ENCODE measurements at places on chromosomes 5 and 9.

DNA sequence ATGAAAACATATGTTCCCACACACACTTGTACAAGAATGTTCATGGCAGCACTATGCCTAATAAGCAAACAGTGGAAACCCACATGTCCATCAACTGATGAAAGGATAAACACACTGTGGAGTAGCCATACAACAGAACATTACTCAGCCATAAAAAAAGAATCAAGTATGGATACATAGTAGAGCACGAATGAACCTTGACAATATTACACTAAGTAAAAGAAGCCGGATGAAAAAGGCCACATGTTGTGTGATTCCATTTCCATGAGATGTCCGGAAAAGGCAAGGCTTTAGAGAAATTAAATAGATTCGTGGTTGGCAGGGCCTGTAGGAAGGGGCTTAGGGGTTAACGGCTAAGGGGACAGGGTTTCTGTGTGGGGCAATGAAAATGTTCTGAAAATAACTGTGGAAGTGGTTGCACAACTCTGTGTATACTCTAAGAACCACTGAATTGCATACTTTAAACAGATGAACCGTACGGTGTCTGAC lies 51.4 kb downstream of the COL23A1 start:
- DNase-seq = no peak

- no peak for DNase-seq
Measured at GRCh38 chr5:173565491-173566072, 50.9 kb downstream of the BOD1 start.

DNA sequence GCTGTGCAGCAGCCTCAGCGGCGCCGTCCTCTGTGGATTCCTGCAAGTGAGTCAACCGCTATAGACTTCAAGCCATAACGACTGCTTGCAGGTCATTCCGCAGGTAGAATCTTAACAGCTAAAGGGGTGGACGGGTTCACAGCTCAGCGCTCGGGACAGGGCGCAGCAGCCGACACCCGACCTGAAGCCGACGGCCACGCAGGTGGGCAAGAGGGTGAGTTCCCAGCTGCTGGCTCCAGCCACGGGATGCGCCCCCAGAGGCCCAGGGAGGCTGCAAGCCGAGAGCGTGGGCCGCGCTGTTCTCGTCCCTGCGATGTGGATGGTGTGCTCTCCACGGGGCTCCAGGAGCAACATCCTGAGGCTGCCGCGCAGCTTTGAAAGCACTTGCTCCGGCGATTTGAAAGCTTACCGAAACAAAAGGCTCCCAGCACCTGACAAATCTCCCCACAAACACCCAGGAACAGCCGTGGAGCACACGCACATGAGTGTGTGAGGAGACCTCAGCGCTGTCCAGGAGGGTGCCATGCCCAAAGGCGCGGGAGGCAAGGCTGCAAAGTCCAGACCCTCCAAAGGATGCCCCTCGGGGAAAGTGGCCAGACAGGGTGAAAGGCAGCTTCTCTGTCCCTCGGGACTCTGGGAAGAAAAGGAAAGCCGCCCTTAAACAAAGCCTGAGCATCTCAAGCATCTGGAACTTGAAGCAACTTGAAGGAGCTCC lies 48.7 kb downstream of the EXD3 start:
- DNase-seq = no peak

DNA sequence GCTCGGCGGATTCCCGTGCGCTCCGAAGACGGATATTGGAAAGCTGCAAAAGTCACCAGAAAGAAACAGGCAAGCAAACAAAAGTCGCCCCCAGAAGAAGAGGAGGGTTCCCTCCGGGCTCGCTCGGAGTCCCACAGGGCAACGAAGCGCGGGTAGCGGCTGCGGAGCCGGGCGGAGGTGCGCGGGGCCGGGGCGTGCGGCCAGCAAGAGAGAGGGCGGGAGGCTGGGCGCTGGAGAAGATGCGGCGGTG lies at the start of gene FBN2:
FBN2 (minus strand) TSS at position 246 of the 250 bp plus-strand sequence. CDS start 642 bp downstream, outside the sequence.
- DNase-seq = no peak

GRCh38 chr9:137070906-137071275 lies 534 bp upstream of the SAPCD2 start:
- no peak for DNase-seq

DNA sequence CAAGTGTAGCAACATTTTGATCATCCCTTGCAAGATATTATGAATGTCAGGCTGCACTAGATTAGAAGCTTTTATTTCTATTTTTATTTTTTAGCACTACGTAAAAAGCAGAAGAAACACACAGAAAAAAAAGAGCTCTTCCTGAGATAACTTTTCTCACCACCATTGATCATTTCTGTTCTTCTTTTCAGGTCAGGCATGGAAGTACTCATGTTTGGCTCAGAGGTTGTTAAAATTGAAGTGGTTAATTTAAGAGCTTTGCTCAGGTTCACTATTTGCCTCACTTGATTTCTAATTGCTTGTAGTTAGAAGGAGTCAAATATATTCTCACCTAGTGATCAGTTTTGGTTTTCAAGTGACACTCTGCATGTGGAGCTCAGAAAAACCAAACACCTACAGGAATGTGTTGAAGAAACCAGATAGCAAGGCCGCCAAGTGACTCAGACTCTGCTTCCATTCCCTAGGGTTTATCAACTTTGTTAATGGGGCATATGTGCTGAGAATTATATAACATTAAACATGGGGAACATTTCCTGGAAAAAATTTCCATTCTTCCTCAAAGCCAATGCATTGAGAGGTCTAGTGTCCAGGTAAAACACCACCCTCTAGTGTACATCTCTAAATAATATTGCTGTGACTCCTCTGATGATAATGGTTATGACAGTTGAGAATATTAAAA lies 679.8 kb downstream of the CETN3 start:
- DNase-seq = no peak

DNA sequence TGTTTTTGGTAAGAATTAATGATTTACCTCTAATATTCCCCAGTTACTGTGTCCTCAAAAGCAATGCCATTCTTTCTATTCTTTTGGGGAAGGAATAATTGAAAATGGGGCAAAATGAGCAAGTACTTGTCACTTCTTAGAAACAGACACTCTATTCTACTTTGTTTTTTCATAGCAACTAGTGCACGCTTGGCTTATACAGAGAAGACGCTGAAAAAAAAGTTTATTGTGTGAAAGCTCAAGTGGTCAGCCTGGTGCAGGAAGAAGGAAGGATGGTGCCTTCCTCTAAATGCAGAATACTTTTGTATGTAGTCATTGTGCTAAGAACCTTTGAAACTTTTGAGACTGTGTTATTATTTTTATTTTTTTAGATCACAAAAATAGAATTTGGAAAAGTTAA lies 29.6 kb downstream of the ANKDD1B start:
- no peak for DNase-seq

DNA sequence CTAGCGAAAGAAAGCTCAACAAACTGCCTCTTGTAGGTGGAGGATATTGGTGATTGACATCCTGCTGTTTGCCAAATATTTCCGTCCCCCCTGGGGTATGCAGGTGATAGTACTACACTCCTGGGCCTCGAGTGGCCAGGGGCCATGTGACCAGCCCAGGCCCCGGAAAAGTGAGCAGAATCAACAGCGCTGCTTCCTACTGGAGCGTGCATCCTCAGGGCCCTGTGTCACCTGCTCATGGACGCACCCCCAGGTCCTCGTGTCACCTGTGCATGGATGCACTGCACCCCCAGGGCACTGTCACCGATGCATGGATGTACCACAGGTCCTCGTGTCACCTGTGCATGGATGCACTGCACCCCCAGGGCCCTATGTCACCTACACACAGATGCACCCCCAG lies 43.8 kb downstream of the ADAMTS16 start:
- DNase-seq = no peak

DNA sequence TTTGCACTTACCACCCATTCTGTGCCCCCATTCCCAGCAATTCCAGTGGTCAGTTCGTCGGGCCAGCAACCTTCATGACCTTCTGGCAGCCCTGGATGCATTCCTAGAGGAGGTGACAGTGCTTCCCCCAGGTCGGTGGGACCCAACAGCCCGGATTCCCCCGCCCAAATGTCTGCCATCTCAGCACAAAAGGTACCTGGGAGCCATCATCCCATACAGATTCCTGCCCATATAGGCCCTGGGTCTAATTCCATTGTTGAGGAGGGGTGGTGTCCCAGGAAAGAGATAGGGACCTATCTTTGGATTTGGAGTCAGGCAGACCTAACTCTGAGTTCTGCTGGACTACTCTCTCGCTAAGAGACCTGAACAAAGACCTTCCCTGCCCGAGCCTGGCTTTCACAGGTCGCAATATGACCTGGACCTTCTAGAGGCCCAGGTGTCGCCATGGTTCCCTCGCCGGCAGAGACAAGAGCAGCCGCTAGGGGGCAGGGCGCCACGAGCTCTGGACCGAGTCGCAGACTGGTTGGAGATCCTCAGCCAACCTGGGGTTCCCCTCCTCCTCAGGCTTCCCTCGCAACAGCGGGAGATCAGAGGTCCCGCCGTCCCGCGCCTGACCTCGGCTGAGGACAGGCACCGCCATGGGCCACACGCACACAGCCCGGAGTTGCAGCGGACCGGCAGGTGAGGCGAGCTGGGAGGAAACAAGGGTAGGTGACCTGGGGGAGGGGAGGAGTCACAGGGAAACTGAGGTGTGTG lies 3.1 kb downstream of the SLC4A9 start:
- DNase-seq = no peak

DNA sequence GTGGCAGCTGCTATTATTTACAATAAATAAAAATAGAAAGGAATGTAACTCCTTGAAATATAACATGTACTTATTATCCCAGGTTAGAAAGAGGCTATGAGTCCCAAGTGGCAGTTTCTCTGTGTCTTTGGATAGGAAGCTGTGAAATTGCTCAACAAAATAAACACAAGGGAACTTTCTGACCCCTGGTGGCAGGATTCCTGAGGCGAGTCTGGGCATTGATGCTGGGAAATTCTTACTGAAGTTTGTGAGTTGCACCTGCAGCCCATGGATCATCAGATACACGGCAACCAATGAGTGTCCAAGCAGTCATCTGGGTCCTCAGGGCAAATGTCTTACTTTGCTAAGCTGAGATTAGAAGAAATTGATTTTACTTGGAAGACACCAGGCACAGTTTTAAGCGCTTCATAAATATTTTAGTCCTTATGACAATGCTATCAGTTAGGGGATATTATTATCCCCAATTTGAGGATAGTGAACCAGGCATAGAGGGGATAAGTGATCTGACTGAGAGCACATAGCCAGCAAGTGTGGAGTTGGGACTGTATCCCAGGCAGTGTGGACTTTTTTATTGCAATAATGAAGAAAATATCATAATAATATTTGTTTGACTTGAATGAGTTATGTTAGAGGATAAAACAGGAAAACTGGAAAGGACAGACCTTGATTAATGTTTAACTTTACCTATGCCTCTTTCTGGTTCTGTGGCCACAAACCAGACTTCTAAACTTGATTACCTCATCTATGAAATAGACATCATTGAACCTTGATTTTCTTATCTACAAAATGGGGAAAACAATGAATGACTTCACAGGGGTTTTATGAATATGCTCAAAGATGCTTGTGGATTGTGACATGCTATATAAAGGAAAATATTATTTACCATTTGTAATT lies 265.5 kb upstream of the ADAMTSL1 start:
- DNase-seq = no peak

GRCh38 chr9:3954331-3955304 lies 345.2 kb downstream of the GLIS3 start:
- no peak for DNase-seq
